ENCODE measurements at places on chromosomes 4 and X.

DNA sequence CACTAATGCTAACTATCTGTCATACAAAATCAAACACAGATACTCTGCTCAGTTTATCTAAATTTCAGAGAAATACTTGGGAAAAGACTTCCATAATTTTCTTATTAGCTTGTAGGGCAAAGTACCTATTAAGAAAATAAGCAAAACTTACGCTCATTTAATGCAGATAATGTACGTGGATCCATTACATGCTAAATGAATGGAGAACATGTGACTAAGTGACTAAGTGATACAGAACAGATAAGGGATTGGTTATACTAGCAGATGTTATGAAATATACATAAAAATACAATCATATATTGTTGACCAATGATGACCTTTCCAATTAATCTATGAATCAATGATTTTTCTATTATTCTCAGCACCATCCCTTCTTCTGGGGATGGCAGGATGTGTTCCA is 25.7 kb downstream of the EREG start:
- no peak for DNase-seq

DNA sequence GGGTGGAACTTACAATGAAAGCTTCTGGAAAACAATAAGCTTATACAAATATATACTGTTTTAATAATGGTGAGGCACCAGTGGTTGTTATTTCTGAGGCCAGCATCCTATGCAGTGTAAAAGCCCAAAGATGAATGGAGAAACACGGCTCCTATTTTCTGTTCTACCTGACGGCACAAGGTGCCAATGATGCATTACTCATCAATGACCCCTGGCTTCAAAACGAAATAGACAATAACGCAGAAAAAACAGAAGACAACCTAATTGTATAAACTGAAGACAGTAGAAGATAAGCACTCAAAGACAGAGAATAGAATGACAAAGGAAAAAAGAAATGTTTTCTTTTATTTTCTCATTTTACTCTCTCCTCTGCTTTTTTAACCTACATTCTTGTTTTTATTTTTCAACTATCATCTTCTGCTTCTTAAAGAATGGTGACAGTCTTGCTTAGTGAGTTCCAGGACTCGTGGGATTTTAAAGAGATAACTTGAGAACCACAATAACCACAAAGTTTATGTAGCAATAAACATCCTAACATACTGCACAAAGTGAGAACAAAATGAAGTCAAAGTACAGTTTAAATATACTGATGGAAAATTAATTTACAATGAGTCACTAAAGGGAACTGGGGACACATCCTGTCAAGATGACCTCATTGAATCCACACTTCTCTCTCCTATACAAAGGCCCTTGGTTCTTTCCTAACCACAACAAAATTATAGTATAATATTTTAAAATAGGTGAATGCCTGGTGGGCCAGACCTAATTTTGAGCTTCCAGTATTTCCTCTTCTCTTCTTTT is 169.8 kb downstream of the BTC start:
- DNase-seq = no peak

DNA sequence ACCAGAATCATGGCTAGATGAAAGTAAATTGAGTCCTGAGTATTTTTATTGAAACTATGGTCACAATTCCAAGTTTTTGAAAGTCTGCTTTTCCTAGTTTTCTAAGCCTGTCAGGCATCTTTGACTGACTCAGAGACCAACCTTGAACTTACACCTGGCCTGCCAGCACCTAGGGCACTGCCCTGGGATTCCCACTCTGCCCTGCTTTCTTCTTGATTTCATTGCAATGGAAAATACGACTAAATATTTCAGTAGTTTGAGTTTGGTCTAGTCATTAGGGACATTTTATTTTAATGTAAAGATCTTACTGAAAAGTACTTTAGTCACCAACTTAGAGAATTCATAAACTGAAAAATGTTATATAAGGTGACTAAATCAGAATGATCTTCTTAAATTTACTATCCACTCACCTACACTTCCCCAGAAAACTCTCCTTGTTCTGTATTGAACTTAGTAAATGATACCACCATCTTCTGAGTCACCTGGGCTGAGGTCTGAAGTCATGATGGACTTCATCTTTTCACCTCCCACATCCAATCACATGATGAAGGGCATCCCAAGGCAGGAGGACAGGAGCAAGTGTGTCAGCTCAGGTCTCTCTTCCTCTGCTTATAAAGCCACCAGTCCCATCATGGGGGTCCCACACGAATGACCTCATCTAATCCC is 11.6 kb upstream of the PYURF start:
- no peak for DNase-seq

DNA sequence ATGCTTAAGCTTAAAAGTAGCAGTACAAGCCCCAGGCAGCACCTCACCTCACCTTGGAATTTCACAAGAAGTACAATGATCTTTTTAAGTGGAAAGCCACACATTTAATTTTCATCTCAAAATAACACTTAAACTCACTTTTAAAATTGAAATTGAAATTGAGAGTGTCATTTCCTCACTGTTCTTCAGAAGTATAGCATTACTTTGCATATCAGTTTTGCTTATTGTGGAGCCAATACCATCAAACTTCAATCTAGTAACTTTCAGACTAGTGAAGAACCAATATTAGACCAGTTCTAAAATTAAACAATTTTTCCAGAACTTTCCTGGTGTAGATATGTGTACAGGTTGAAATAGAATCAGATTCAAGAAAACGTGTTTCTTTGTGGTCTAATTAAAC is 242.4 kb downstream of the NDST4 start:
- no peak for DNase-seq

- DNase-seq = no peak
These were observed 10.3 kb upstream of the CASP6 start for GRCh38 chr4:109713500-109713899.
